GF-D8 (cell line): ENCODE measurements at places on chromosomes 16 and 17.
A peak's percentile ranks its signal among the peaks of the same experiment; 100 is the strongest.

DNA sequence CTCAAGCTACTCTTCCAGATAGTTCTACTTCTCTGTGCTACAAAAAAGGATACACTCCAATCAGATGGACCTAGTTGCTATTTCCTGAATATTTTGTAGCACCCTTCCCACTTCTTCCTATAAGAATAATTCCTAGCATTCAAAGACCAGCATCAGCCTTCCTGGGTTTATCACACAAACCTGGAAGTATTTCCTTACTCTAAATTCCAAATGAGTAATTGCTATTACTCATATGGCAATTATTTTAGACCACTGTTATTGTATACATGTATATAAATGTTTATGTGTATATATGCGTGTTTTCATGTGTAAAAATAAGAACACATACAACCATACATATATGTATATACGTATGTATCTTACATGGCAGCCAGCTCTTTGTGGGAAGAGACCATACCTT lies 130.6 kb downstream of the MYO1D start:
- no peak for DNase-seq

GRCh38 chr17:59800530-59800942 lies 92.2 kb downstream of the TUBD1 start:
- DNase-seq = no peak

GRCh38 chr17:65618516-65618915 lies 57.1 kb upstream of the AXIN2 start:
- no peak for DNase-seq

DNA sequence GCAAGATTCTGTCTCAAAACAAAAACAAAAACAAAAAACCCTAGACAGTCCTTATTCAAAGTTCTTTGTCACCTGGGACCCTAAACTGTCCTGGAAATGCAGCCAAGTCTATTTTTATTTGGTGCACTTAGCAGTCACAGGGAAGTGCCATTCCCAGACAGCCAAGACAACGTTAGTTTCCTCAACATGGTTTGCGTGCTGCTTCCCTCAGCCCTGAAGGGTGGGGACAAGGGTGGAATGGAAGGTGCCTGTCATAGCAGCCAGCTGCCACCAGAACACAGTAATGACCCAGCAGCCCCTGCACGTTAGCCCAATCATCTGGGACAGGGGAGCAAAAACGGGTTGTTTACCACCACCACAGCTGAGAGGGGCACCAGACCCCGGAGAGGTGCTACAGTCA lies 16.9 kb downstream of the CREBBP start:
- no peak for DNase-seq

GRCh38 chr17:384622-385177 lies 32.1 kb upstream of the RPH3AL start:
- DNase-seq = no peak

- DNase-seq = no peak
Observed at GRCh38 chr16:73771196-73772064, 525.2 kb upstream of the PSMD7 start.

DNA sequence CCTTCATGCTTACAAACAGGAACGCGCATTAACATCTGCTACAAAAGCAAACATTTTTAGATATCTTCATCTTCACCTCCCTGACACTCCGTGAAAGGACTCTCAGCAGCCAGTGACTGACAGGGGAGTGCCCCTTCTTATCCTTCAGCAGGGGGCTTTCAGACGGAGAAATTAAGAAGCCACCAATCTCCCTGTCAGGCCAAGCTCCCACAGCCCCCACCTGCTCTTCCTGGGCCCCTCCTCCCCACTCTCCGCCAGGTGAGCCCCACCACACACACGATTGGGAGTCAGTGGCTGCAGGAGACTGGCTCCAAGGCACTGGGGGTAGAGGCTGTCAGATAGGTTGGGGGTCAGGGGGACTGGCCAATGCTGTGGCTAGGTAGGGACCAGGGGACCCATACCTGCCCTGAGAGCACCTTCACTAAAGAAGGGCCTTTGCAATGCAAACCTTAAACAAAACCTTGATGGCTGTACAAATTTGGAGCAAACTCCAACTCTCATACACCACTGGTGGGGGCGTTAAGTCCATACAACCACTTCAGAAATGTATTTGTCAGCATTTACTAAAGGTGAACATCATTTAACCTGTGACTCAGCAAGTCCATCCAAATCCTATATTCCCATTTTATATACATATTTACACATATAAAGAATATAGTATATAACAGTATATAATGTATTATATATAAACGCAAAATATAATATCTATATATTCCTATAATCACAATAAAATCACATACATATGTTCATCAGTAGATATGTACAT lies 232.2 kb downstream of the ZNF423 start:
- DNase-seq = no peak

- no peak for DNase-seq
Observed at GRCh38 chr17:3917391-3917931, 1.2 kb upstream of the P2RX1 start.

GRCh38 chr16:84357191-84357651 lies 11.1 kb upstream of the ATP2C2 start:
- DNase-seq = peak; percentile 30

DNA sequence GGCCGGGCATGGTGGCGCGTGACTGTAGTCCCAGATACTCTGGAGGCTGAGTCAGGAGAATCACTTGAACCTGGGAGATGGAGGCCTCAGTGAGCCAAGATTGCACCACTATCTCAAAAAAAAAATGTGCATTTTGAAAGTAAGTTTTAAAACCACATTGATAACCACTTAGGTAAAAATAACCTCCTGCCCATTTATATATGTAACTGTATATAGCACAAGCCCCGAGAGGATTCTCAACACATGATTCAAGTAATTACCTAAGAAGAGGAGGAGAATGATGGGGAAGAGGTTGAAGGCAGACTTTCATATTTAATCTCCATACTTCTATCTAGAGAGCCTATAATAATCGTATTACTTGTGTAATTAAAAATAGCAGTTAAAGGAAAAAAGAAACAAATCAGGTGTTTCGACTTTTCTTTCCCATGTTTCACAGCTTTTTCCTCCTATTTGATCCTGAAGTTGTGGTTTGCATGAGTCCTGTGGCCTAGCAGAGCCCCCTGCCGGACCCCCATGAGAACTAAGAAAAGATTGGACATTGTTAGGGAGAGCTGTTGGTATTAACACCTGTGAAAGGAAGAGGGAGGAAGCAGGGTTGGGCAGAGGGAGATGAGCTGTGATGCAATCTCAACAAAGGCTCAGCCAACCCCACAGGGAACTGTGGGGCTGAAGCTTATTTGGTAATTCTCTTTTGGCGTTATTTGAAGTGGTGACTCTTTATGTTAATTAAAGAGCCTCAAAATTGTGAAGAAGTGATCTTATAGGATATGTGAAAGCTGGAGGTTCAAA lies 22.1 kb downstream of the PMFBP1 start:
- no peak for DNase-seq

DNA sequence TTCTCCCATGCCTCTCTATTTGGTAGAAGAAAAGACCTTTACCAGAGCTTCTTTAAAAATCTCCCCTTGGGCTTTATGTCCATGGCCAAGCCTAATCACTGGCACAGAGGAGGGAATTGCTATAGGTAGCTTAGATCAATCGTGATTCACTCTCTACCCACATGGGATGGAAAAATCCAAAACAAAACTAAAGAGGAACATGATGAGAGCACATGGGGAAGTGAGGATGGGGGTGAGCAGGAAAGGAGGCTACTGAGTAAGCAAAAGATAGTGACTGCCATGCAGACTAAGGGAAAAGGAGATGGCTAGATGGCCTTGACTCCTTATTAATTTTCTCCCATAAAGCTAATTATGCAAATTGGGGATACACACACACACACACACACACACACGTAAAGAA lies 201.2 kb downstream of the HS3ST3A1 start:
- DNase-seq = no peak

GRCh38 chr16:89918453-89919347 lies at the start of gene MC1R:
TSS of gene MC1R (plus strand) at chr16:89918862. CDS start at chr16:89919259, 397 bp downstream.
- DNase-seq = peak; percentile 24
